ENCODE measurements at places on chromosomes 7 and 10. TPM values are rescaled to one million over a fixed set of nuclear protein-coding genes. Genes with fewer than 3 reads are reported as not detected.

GRCh38 chr10:72563327-72563932, 62.4 kb downstream of the MICU1 start:
- H3K36me3 ChIP-seq: peaks cover 18% of the 10 kb centered on the region
- no peak overlapping the region for H3K4me3 ChIP-seq
- DNase-seq: no peak
- no peaks in the 10 kb centered on the region for H3K4me1 ChIP-seq

DNA sequence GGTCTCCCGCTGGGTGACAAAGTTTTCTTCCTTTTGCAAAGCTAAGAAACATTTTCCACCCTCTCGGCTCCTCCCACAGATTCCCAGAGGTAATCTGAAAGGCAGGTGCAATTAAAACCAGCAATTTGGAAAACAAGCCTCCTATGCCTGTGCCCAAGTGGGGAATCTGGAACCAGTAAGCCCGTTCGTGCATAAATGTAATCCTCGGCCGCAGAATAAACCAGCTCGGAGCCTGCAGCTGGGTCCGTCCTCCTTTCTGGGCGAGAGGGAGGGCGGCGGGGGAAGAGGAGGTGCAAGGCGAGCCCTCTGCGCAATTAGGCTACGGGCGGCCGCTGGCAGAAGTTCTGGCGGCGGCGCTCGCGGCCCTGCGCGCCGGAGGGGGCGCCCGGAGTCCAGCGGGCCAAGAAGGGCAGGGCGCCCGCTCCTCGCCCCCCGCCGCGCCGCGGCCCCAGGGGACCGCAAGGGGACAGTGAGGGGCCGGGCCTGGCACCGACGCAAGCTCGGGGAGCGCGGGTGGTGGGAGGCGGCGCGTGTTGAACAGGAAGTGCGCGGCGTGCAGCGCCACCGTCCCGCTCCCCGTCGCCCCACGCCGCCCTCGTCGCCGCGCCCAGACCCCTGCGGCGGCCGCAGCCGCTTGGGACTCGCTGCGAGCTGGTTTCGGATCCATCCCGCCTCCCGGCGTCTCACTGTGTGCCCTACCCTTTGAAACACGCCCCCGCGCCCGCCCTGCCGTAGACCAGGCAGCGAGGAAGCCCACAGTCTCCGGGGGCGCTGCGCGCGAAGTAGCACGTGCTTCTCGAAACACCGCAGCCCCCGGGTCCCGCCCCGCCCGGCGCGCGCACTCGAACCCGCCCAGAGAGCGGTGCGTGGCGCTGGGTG, at the start of gene PRKAG2:
PRKAG2 (minus strand) TSS at position 217 of the 879 bp plus-strand sequence. CDS start 495 bp downstream, outside the sequence.
- peak within 1 kb of the TSS; percentile 75 for H3K27ac ChIP-seq
- H3K27me3 ChIP-seq: no peaks in the 10 kb centered on the region
- H3K36me3 ChIP-seq: no peaks in the 10 kb centered on the region
- peaks cover 19% of the 10 kb centered on the region for H3K4me1 ChIP-seq

The NME8 gene
- not detected for total RNA-seq

The PLEKHA8 gene
- 15.2 TPM for total RNA-seq

The ACTL6B gene
- not detected for total RNA-seq
